ENCODE measurements at places on chromosomes 4 and X.

DNA sequence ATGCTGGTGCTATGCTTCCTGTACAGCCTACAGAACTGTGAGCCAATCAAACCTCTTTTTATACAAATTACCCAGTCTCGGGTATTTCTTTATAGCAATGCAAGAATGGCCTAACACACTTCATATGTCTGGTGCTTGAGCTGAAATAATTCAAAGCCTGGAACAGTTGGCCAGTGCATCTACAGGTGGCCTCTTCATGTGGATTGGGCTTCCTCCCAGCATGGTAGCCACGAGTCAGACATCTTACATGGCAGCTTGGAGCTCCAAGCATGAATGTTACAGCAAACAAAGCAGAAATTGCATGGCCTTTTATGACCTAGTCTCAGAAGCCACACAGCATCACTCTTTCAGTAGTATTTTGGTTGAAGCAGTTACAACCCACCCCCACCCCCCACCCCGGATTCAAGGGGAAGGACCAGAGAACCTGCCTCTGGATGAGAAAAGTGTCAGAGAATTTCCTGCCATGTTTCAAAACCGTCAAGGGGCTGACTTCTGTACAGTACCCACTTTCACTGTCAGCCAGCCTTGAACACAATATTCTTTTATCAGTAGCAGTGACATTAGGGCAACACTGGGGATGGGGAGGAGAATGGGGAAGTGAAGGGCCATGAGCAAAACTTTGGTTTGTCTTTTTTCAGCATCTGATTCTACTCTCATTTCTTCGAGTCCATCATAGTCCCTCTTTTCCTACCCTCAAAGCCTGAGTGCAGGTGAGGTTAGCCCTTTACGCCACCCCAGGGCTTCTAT lies 368.7 kb downstream of the BCOR start:
- DNase-seq: no peak

DNA sequence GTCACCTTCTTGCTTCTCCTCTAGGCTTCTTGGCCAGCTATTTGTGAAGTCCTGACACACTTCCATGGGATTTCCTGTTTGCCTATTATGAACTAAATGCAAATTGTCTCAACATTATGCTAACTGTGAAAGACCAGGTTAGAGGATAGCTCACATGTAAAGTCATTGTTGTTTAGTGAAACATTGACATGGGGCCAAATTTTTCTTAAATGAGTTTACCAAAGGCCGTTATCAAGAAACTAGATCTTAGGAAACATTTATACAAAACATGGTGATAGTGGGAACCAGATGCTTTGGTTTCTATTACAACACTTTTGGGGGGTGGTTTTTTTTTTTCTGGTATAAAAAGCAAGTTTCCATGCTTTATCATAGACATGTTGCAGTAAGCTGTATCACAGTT lies 466.8 kb upstream of the FAM241A start:
- DNase-seq: no peak

- DNase-seq: no peak
Measured at GRCh38 chr4:75790024-75790423, 65.6 kb downstream of the USO1 start.

- DNase-seq: no peak
Measured at GRCh38 chr4:127145006-127145540, 487.7 kb upstream of the INTU start.

DNA sequence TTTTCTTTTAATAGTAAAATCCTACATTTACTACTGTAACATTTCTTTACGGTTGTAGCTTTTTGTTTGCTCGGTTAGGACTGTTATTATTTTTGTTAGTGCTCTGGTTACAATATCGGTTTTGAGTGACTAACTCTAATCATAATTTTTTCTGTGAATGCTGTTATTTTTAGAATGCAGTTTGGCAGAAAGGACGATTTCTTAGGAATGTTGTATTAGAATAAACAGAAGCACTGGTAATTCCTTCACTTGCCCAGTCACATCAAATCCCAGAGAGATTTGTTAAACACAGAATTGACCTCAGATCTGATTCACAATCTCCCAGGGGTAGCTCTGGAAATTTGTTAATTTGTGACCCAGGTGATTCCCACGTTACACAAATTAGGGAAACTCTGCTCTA lies 21.7 kb downstream of the DDIT4L start:
- no peak for DNase-seq

DNA sequence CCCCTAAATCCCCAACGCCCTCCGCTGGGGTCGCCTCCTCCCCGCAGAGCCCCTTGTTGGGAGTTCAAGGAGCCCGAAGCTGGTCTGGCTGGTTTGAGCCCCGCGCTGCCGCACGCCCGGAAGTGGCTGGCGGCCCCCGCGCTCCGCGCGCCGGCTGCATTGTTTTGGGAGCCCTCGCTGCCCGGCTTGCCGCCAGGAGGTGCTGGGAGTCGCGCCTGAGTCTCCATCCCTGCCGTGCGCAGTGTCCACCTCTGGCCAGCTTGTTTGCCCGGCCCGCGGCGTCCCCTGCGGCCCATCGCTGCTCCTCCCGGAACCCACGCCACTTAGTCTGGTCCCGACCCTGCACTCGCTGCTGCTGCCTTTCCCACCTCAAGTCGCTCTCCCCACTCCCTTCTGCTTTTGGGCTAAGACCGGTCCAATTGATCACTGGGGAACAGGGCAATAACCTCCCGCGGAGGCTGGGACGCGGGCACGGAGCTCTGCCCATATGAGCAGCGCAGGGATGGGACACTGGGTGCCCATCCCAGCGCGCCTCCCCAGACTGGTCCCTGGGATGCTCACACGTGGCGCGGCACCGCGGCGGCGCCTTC lies 2.2 kb upstream of the SFRP2 start:
- no peak for DNase-seq

DNA sequence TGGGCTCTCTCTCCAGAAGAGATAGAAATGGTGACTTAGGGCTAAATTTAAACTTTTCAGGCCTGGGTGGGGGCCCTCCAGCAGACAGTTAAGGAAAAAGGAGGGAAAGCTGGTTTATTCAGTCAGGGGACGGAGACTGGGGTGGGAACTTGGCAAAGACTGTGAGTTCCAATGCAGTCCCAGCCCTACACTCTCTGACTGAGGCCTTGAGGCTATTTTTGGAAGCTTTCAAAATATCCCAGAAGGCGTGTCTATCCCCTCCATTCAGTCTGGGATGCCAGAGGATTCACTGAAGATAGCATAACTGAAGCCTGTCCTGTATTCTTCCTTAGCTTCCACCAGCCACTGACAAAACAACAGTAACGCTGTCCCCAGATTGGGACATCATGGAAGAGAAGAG lies 32.1 kb upstream of the MSN start:
- no peak for DNase-seq

DNA sequence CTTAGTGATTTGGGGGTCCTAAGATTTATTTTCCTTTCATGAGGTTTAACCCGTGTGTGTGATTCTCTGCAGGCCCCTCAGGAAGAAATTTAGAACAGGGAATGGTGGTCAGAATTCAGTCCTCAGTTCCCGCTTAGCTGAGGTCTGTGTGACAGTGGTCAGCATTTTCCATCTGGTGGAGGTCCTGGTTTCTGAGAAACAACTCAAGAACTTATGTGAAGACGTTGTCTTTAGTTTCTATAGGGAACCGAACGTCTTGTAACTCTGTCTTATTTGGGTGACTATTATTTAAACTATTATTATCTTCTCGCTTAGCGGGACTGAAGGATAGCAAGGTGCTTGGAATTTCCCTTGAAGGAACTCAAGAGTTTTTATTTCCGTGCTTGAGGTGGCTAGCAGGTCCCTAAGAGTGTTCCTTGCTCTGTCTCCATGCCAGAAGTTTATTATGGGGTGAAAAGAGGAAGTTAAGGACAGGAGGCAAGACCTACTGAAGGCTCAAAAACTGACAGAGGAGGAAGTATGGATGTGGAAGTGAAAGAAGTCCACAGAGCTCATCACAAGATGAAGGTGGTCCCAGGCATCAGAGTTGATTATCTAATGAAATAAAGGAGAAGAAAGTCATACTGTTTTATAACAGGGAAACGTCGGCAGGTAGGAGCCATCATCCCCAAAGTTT lies 9.4 kb downstream of the MGST2 start:
- DNase-seq: no peak

DNA sequence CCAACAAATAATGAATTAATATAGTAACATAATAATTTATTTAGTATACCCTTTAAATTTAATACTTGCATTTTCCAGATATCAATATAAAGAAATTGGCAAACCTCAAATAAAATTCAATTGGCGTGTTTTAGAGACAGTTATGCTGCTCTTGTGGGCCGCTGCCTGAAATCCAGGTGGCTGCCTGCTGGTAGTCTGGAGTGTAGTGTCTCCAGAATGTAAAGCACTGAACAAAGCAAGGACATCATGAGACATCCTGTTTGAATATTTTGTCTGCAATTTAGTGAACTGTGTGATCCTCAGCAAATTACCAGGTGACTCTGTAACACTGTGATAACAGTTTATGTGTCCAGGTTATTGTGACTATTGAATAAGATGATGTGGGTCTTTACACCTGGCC lies 29.9 kb downstream of the ZFP42 start:
- no peak for DNase-seq

DNA sequence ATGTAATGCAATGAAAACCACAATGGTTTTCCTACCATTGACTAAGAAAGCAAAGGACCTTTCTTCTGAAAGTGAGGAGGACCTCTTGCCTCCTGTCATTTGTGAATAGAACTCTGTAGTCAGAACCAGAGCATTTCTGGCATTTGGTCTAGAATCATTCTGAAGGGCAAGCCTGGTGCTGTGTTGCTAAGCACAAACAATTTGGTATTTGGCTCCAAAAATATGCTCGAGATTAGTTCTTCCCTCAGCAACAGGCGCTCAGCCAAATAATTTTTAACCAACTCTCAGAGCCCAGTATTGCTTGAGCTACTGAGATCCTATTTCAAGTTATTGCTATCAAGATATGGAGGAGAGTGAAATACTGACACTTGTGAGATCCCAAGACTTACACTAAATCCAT lies 71.0 kb downstream of the SNCA start:
- DNase-seq: no peak

GRCh38 chr4:60042941-60043340 lies 1157.2 kb upstream of the ADGRL3 start:
- no peak for DNase-seq

DNA sequence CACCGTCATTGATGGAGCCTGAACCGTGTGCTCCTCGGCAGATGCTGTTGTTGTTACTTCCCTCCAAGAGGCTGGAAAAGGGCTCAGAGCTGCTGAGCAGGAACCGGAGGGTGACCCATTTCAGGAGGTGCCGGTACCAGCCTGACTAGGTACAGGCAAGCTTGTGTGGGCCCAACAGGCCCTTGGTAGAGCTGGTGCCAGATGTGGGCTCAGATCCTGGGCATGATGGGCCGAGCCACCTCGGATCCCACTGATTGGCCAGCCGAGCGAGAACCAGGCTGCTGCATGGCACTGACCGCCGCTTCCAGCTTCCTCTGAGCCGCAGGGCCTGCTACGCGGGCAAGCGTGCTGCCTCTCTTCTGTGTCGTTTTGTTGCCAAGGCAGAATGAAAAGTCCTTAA lies 33.7 kb downstream of the NOP14 start:
- no peak for DNase-seq

- DNase-seq: no peak
Measured at GRCh38 chr4:29970626-29971025, 749.5 kb upstream of the PCDH7 start.

DNA sequence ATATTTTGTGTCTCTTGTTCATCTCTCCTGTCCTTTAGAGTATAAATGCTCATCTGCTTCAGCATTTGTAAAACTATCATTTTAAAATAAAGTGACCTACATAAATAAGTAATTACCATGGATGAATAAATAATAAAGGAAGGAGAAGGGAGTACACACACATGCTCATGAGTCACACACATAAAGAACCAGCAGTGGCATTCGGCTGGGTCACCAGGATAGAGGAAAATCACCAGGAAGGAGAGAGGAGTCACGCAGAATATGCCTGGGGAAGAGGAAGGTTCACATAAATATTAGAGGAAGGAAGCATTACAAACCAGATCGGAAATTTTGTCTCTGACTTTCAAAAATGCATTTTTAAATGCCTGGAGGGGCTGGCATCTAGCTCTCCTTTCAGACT lies 38.5 kb upstream of the MED14 start:
- DNase-seq: no peak

- no peak for DNase-seq
Measured at GRCh38 chr4:110902500-110902899, 279.6 kb upstream of the PITX2 start.

GRCh38 chr4:13527981-13528820 lies 16.1 kb downstream of the NKX3-2 start:
- DNase-seq: no peak

DNA sequence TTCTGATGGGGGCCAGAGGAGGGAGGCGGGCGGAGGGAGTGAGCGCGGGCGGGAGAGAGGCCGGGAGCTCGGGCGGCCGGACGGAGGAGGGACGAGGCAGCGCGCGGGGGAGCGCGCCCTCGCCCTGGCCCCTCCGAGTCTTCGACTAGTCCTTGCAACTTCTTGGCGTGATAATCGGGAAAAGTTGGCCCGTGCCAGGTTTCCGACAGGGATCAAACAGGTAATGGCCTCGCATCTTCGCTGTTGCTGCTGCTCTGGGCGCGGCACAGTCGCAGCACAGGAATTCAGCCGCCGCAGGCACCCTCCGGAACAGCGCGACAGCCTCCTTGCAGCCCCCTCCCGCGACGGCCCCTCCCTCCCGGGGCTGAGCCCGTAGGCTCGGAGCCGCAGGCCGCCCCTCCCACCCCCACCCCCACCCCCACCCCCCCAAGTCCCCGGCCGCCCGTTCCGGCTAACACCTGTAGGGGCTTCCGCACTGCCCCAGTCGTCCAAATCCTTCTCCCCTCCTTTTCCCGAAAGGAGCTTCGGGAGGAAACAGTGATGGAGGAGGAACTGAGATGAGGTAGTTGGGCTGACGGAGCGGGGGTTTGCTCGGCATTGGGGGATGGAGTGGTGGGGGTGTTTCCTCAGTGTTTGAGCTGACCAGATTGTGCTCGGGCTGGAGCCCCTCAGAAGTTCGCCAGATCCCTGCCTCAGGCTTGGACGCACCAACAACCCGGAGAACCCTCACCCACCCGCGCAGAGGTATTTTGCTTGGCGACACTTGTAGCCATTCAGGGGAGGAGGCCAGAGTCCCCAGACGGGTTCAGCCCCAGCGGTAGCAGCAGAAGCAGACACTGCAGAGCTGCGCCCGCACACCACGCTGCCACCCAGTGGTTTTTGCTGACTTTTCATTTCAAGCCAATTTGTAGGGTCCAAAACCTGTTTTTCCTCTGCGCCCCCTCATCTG lies at the start of gene FGF13:
Gene FGF13, minus strand, starts transcription at position 319 of the 949 bp plus-strand sequence. CDS start 714 bp downstream, outside the sequence.
- no peak for DNase-seq

DNA sequence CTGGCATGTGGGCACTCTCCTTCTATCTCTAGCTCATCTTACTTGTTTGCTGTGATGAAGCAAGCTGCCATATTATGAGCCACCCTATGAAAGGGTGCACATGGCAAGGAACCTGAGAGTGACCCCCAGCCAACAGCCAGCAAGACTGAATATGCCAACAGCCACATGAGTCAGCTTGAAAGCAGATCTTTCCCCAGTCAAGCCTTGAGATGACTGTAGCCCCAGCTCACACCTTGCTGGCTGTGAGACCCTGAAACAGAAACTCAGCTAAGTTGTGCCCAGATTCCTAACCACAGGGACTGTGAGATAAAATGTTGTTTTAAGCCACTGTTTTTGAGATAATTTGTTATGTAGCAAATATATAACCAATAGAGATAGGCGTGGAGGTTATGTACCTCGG lies 36.2 kb downstream of the KDM5C start:
- DNase-seq: no peak

GRCh38 chr4:121794505-121795188 lies 6.5 kb upstream of the EXOSC9 start:
- DNase-seq: no peak

Measured in stimulated activated CD8-positive, alpha-beta memory T cell treated with anti-CD3 and anti-CD28 coated beads, Interleukin-15, amount 100 ng/mL, for 4 hours (primary cell).